Posterior cingulate gyrus (tissue), 11 donors: ENCODE measurements at places on chromosomes 12 and 14.
A peak's percentile ranks its signal among the peaks of the same experiment; 100 is the strongest.

- DNase-seq, result no peak
These were observed 67.0 kb downstream of the EML1 start for GRCh38 chr14:99860219-99860618.

GRCh38 chr12:120399531-120399930 lies 30.6 kb upstream of the MSI1 start:
- no peak for DNase-seq

- no peak for DNase-seq
These were observed 13.4 kb upstream of the IFI27 start for GRCh38 chr14:94097091-94097490.

DNA sequence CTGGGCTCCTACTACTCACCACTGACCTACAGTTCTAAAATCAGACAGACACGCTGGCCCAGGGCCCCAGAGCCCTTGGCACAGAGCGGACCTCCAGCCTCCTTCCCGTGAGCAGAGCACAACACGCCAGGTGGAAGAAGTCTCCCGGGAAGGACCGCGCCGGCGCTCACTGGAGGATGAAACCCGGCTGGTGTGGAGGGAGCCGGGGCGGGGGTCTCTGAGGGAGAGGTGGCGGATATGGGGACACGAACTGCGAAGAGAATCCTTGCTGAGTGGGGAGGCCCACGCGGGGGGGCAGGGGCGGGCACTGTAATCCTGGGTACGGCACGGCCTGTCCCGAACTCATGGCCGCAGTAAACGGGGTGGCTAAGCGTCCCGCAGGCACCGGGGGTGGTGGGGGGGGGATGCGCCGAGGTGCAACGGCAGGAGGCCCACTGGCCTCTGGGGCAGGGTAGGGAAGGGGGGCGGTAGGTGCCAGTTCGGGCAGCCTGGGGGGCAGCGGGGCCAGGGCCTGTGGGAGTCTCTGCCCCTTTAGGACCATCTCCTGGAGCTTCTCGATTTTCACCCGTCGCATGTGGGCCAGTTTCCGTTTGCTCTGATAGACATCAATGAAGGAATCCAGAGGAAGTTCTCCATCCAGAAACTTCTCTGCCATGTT lies 28.8 kb downstream of the VPS37B start:
- peak; percentile 84 for DNase-seq

DNA sequence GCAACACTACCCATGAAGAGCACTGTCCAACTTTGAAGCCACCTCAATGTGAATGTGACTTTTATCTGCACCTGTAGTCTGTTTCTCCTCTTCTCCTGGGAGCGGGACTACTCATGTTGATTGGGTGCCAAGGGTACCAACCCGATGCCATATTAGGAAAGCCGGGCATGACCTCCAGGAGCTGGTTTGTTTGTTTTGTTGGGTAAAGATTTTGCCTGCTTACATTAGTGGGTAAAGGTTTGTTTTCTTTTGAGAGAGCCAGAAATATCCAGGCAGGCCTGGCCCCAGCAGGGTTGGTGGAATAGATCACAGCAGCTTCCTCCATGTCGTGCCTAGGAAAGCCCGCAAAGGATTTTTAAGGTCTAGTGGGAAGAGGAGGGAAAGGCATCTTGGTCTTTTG lies 19.7 kb upstream of the ITPK1 start:
- no peak for DNase-seq

DNA sequence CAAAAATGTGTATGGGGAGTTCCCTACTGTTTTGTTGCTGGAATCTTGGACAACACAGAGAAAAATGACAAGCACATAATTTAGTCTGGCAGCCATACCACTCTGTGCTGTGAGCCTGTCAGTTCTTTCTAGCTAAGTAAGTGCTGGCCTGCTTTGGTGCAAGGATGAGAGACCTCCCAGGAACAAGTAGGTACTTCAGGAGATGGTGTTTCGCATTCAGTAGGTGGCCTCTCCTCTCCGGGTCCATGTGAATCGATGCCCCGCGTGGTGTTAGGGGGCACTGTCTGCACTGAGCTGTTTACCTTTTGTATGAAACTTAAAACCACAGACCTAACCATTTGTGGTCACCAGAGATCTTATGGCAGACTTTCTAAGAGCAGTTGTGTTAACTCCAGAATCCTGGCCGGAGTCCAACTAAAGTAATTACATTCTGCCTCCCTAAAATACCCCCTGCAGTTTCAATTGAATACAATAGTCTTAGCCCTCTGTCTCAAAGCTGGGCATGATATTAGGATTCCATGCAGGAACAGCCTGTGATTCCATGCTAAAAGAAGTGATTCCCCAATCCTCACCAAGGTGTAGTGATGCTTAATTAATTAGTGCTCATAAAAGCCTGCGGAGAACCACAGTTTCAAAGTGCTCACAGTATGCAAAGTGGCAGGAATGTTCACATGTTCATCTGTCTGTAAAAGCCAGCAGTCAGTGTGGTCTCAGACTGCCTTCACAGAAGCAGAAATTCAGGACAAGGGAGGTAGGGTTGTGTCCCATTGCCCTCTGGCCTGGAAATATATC lies 64.2 kb downstream of the LLPH start:
- DNase-seq, result no peak

DNA sequence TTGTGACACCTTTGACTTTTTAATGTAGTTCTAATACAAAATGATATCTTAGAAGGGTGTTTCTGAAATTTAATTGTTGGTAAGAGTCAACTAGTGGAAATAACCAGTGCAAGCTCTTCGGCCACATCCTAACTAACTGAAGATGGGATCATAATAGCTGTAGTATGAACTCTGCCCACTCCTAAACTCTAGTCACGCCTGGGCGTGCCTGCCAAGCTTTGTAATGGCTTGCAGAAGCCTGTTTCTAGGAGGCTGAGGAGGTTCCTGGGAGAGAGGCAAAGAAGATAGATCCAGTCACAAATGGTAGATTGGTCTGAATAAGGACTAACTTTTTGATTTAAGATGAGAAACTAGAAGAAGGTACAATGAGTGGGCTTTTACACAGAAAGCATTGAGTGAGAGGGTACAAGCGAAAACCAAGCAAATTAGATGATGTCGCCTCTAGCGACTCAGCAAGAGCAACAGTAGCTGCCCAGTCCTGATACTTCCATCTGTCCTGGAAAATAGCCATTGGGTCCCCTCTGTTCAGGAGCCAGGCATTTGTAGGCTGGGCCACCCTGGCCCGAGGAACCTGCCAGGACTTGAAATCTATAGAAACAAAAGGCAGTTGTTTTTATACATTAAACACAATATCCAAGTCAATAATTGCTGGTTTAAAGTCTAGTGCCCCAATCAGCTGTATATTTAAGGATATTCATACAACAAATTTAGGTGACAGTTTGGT lies 148.8 kb downstream of the SLC38A4 start:
- DNase-seq, result no peak

- DNase-seq, result no peak
These were observed 10.1 kb downstream of the DIABLO start for GRCh38 chr12:122215771-122216170.

GRCh38 chr12:76183459-76184186 lies 99.1 kb upstream of the NAP1L1 start:
- DNase-seq, result no peak

DNA sequence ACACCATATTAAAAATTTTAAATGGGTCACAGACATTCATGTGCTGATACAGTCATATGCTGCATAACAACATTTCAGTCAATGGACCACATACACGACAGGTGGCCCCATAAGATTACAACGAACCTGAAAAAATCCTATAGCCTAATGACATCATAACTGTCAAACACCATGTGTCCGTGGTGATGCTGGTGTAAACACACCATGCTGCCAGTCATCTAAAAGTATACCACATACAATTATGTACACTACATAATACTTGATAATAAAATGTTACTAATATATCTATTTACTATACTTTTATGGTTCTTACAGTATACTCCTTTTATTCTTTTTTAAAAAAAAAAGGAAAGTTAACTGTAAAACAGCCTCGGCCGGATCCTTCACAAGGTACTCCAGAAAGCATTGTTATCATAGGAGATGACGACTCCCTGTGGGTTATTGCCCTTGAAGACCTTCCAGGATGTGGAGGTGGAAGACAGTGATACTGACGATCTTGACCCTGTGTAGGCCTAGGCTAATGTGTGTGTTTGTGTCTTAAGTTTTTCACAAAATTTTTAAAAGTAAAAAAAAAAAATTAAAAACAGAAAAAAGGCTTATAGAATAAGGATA lies 5.0 kb upstream of the TDG start:
- no peak for DNase-seq

DNA sequence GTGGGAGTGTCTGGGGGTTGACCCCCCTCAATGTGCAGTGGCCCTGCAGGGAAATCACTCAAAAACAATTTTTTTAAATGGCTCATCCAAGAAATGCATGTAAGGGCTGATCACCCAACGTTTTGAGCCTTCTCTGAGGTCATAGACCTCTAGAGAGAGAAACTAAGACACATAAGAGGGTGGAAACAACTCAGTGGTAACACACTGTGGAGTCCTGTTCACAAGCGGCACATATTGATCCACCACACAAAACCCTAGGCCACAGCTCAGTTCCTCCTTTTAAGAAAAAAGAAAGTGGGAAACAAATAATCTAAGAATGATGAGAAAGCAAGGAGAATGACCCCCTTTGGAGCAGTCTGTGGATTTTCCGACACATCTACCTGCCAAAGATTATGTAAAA lies 83.0 kb upstream of the METAP2 start:
- no peak for DNase-seq

GRCh38 chr14:72986857-72987256 lies 40.0 kb downstream of the ZFYVE1 start:
- no peak for DNase-seq

GRCh38 chr12:71684081-71684480 lies 1.8 kb upstream of the TMEM19 start:
- no peak for DNase-seq

- no peak for DNase-seq
These were observed 15.9 kb downstream of the PLEKHG3 start for GRCh38 chr14:64720131-64720576.

DNA sequence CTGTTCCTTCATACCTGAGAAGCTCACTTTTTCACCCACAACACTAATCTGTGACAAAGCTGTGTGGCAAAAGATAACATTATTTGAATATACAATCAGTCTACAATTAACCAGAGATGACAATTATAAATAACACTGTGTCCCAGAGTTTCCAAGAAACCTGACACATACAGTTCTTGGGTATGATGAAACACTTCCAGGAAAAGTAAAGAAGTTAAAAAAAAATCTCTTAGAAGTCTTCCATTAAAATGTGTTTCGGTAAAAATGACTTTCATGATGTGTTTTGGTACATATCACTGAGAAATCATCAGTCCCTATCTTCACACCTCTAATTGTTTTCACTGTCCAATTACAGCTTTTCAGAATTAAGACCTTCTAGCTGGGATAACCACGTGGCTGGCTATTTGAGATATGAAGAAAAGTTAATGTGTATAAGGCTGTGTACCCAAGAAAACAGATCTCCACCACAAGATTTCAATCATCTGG lies 390.2 kb downstream of the SOX5 start:
- DNase-seq, result no peak

GRCh38 chr14:77885367-77885766 lies 85.5 kb downstream of the ADCK1 start:
- DNase-seq, result no peak

DNA sequence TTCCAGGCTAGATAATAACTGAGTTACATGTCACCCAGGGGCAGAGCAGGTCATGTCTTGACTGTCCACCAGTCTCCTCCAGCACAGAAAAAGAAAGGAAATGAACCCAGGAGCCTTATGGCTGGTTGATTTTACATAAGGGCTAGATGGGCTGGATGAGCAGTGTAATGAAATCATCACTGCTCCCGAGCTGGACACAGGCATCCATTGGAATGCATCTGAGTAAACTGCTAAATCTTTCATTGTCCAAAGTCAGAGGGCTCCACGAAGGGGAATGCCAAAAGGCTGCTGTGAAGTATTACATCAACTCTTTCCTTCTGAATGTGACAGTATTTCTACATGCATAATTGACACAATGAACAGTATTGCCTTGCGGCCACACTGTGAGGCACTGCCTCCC lies 30.1 kb upstream of the TSPAN11 start:
- DNase-seq, result no peak

GRCh38 chr12:113684053-113684907 lies 212.6 kb upstream of the LHX5 start:
- no peak for DNase-seq

DNA sequence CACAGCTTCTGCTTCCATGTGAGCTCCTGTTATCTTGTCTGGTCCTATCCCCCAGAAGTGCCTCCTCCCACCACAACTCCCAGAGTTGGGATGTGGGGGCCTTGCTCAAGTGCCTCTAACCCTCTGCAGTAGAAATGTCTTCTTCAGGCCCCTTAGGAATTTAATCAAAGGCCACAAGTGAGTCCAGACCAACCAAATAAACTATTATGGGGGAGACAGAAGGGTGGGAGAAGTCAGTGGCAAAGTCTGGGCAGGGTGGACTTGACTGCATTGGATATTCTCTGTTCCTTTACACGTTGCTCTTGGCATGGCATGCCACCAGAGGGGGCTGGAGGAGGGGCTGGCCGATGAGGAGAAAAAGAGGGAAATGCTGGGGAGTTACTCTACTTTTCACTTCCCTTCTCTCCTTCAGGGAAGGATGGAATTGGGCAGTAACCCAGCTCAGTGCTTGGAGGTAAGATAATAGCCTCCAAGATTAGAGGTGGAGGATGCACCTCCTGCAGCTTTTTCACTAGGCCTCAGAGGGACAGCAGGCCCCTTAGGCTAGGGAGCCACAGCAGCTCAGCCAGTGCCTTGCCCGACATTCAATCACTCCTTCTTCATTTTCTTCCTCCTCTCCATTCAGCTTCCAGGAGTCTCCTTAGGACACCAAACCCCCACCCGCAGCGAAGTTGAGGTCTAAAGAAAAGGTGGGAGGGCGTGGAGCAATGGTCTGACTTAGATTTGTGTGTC lies 1.2 kb upstream of the AP1G2 start:
- DNase-seq, result no peak

DNA sequence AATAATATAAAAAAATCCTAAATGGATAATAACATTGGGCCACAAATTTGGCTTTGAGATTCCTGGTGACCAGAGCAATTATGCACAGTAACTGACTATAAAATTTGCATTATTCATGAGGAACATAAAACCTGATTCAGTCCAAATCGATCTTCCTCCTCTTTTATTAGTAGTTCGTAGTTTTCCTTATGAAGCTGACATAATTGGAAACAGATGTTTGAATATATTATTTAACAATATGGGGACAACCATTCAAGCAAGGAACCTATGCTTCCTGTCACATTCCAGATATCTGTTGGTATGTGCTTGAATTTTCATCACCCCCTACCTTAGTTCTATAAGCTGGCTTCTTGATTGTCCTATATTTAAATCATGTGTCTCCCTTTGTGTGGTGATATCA lies 34.9 kb downstream of the CCDC175 start:
- no peak for DNase-seq

GRCh38 chr12:16350682-16351081 lies 3.2 kb downstream of the MGST1 start:
- DNase-seq, result no peak
